ENCODE measurements at places on chromosomes 7 and 10.

- DNase-seq, result no peak
Measured at GRCh38 chr10:130255777-130256176, 119.6 kb downstream of the GLRX3 start.

DNA sequence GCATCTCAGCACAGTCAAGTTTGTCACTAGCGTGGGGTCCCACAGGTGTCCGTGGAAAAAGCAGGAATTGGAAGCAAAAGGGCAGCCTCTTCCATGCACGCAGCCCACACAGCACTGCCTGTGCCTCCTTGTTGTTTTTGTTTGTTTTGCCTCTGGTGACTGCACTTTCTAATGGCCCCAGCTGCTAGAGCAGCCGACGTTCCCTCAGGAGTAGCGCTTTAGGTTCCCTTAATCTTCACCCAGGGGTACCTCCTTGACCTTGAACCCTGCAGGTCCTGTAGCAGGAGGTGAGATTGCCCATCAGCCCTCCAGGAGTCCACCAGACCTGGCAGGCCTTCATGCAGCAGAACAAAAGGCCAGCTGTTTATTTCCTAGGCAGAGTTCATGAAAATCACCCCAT is 210.1 kb downstream of the CACNB2 start:
- no peak for DNase-seq

- DNase-seq, result no peak
Measured at GRCh38 chr7:155392726-155393570, 65.0 kb upstream of the EN2 start.

GRCh38 chr10:59654007-59654406 is 55.6 kb downstream of the SLC16A9 start:
- no peak for DNase-seq

DNA sequence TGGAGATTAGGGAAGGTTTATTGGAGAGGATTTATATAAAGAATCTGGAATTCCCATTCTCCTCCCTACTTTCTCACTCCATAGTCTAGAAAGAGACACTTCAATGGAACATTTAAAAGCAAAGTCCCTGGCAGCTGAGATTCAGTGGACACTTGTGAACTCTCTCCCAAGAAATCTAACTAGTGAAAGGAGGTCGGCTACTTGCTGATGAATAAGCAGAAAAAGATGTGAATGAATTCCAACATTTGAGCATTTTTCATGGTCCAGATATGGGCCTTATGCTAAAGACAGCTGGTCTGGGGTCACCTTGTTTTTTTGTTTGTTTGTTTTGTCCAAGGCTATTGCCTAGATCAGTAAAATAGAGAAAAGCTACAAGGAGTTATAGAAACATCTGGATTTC is 141.1 kb upstream of the LRRTM3 start:
- no peak for DNase-seq

GRCh38 chr10:100153239-100153825 is 32.5 kb downstream of the ERLIN1 start:
- DNase-seq, result no peak

DNA sequence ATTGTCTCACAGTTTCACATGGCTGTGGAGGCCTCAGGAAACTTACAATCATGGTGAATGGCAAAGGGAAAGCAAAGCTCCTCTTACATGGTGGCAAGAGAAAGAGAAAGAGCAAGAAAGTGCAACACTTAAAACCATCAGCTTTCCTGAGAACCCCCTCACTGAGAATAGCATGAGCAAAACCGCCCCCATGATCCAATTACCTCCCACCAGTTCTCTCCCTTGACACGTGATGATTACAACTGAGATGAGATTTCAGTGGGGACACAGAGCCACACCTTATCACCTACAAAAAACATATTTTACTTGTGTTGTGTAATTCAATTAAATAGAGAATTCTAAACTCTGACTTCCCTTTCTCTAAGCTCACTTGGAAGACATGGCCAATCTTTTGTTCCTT is 80.2 kb downstream of the SEMA3C start:
- DNase-seq, result no peak

DNA sequence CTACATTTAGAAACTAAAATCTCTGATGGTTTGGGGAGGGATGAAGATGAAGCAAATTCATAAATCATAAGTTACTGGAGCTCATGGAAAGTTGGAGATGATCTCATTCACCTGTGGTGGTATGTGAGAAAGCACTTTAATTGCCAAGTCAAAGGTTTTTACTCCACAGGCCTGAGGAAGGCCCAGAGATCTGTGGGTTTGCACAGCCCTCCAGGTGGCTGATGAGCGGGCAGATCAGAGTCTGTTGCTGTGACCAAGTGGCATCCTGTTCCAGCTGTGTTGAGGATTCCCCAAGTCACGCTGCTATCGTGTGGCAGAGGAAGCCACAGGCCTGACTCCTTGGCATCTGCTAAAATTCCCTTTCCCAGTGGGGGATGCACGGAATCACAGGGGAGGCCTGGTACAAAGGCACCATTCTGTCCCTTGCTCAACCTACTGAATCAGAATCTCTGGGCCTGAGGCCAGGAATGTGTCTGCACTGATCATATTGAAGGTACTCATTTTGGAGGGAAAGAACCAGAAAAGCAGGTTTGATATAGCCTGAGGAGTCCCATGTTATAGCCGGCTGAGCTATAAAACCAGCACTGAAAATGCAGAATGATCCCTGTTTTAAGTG is 19.7 kb upstream of the DDC start:
- DNase-seq, result no peak

GRCh38 chr7:121076350-121077164 is 88.0 kb downstream of the CPED1 start:
- DNase-seq, result no peak

- DNase-seq, result no peak
Measured at GRCh38 chr7:125926621-125927020, 997.0 kb upstream of the POT1 start.

GRCh38 chr7:151057506-151057988 is at the start of gene CDK5:
Gene CDK5, minus strand, starts transcription at chr7:151057897. Its CDS starts 49 bp downstream, at chr7:151057848.
- no peak for DNase-seq

GRCh38 chr7:8443576-8444467 is 10.4 kb downstream of the NXPH1 start:
- no peak for DNase-seq

- no peak for DNase-seq
Measured at GRCh38 chr7:27912751-27913150, 172.8 kb downstream of the TAX1BP1 start.

DNA sequence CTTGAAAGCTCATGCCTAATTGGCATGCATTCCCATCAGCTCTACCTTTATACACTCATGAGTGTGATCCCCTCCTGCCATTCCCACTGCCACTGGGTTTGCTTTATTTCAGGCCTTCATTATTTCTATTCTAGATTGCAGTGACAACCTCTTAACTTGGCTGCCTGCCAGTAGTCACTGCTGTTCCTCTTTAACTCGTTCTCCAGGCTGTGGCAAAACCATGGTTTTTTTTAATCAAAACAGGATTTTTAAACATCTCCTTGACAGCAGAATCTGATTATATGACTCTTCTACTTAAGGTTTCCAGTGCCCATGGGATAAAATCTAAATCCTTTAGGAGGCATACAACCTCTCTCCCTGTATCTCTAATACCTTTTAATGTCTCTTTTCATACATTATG is 223.7 kb upstream of the PCDH15 start:
- DNase-seq, result no peak

DNA sequence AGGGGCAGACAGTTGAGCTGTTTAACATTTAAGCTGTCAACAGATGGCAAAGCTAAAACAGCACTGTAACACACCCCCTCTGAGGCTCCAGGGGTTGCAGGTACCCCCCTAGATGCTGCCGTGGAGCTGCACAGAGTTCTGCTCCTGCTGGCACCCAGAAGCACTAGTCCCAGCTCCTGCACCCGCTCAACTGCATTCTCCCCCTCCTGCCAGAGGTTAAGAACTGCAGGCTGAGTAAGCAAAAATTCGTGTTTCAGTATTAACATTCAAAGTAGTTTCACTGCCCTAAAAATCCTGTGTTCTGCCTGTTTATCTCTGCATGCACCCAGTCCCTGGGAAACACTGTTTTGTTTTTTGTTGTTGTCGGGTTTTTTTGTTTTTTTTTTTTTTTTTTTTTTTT is 790.8 kb upstream of the KCND2 start:
- no peak for DNase-seq

DNA sequence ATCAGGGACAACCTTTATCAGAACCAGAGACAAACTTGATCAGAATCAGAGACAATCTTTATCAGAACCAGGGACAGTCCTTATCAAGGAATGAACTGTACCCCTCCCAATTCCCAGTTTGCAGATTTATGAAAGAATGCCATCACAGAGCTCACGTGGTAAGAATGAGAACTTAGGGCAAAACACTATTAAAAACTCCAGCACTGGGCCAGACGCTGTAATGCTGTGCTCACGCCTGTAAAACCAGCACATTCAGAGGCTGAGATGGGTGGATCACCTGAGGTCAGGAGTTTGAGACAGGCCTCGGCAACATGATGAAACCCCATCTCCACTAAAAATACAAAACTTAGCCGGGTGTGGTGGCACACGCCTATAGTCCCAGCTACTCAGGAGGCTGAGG is 85.1 kb upstream of the TNRC18 start:
- DNase-seq, result no peak

- DNase-seq, result no peak
Measured at GRCh38 chr7:47078241-47078640, 503.7 kb downstream of the TNS3 start.

DNA sequence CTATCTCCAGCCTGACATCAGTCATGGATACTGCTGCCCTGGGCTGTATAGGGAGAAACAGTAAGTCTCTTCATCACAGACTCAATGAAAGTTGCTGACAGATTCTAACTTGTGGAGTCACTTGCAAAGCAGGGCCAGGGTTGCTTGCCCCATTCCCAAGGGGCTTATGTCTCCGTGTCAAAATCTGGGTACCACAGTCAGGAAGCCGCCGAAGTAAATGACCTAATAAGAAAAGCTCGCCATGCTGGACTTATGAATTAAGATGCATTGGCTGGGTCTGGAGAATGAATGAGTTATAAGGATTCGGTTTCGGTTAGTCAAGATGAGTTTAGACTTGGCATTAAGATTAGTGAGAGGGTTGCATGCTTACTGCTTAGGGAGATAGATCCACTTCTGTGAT is 10.8 kb upstream of the OR6V1 start:
- no peak for DNase-seq

- DNase-seq, result no peak
Measured at GRCh38 chr7:159094023-159094740, 50.5 kb downstream of the VIPR2 start.

GRCh38 chr10:43884501-43885105 is 235.9 kb upstream of the ZNF32 start:
- DNase-seq, result no peak

Data from stimulated activated CD4-positive, alpha-beta T cell treated with anti-CD3 and anti-CD28 coated beads, Interleukin-1b, Interleukin-23, amount 100 ng/mL, for 1 hour (primary cell).